Activated CD4-positive, alpha-beta T cell treated with anti-CD3 and anti-CD28 coated beads for 1 hour (primary cell): ENCODE measurements at places on chromosomes 4 and X.
A peak's percentile ranks its signal among the peaks of the same experiment; 100 is the strongest.

GRCh38 chrX:109475174-109475891 lies 6.6 kb downstream of the GUCY2F start:
- DNase-seq: no peak

DNA sequence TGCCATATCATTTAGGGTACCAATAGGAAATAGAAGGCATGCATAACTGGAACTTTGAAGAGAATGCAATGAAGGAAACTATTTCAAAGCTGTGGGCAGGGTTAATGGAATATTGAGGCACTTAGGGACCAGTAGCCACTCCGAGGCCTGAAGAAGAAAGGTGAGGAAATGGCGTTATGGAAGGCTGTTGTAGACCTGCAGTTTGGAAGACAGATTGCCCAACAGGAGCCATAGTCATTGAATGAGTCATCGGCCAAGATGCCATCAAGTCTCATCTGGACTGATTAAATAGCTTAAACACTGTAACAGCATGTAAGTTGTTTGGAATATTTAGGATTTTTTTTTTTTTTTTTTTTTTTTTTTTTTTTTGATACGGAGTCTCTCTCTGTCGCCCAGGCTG lies 11.6 kb downstream of the CXCL13 start:
- DNase-seq: no peak

DNA sequence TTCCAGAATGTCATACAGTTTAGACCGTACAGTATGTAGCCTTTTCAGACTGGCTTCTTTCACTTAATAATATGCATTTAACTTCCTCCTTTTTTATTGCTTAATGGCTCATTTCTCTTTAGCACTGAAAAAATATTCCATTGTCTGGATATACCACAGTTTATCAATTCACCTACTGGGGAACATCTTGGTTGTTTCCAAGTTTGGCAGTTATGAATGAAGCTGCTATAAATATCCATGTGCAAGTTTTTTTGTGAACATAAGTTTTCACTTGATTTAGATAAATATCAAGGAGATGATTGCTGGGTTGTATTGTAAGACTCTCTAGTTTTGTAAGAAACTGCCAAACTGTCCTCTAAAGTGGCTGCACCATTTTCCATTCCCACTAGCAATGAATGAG lies 375.5 kb downstream of the PCDH18 start:
- no peak for DNase-seq

DNA sequence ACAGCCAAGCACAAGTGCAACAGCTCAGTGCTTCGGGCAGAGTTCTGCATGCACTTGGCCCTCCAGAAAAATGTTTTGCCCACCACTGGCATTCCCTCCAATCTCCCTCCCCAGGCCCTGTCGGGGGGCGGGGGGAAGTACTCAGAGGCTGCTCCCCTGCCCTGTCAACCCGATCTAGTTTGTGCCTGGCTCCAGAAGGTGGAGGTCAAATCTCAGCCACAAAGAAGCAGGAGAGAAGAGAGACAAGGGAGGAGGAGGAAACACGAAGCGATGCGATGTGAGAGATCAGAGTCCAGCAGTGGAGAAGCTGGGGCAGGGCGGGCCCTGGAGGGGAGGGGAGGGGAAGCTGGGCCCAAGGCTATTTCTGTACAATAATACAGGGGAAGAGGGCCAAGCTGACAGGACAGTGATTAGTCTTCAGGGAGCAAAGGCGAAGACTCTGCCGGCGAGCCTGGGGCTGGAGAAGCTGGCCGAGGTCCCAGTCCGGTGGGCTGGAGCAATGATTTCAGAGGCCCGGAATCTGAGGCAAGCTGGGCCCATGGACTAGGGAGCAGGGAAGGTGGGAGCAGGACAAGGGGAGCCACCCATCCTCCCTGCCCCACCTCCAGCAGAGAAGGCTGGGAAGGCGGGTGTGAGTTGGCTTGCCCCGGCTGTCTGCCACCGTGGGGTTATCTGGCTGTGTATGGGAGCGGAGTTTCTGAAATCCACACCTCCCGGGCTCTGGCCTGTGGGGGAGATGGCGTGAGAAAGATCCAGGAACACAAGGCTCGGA lies 167.1 kb downstream of the EFNB1 start:
- DNase-seq: no peak

DNA sequence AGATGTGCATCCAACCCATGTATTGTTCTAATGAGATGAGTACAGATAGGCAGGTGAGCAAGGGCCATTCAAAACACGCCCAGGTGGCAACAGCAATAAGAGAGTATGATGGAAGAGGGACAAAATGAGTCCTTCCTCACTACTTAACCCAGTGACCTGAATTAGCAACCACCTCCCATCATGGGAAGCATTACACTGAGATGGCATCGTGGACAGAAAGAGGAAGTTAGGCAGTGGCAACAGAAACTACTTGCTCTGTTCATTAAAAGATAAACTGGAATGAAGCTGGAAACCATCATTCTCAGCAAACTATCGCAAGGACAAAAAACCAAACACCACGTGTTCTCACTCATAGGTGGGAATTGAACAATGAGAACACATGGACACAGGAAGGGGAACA lies 17.2 kb downstream of the RXFP1 start:
- no peak for DNase-seq

GRCh38 chr4:112251019-112251643 lies 19.5 kb downstream of the AP1AR start:
- no peak for DNase-seq

- DNase-seq: no peak
Observed at GRCh38 chrX:131646106-131646505, 102.2 kb downstream of the OR13H1 start.

GRCh38 chr4:123526511-123526910 lies 129.9 kb downstream of the SPRY1 start:
- no peak for DNase-seq

- no peak for DNase-seq
Observed at GRCh38 chrX:111244235-111244750, 26.0 kb downstream of the CAPN6 start.

DNA sequence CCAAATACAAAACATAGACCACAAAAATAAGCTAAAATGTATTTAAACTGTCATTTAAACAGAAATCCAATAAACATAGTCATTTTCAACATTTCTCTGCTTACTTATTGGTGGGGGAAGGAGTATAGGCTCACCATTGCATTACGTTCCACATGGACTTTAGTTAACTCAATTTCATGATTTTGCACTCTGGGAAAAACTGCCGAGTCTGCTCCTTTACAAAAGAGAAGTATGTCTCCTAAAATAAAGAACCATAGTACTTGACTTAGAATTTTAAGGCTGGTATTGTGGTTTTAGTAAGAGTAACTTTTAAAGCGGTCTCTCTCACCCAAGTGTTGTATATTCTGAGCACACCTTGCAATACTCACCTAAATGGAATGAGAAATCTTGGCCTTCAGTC lies 75.1 kb upstream of the MCF2 start:
- DNase-seq: no peak

- no peak for DNase-seq
Observed at GRCh38 chr4:94623126-94623911, 134.4 kb upstream of the BMPR1B start.

GRCh38 chr4:164536814-164537213 lies 217.1 kb upstream of the SMIM31 start:
- DNase-seq: no peak

DNA sequence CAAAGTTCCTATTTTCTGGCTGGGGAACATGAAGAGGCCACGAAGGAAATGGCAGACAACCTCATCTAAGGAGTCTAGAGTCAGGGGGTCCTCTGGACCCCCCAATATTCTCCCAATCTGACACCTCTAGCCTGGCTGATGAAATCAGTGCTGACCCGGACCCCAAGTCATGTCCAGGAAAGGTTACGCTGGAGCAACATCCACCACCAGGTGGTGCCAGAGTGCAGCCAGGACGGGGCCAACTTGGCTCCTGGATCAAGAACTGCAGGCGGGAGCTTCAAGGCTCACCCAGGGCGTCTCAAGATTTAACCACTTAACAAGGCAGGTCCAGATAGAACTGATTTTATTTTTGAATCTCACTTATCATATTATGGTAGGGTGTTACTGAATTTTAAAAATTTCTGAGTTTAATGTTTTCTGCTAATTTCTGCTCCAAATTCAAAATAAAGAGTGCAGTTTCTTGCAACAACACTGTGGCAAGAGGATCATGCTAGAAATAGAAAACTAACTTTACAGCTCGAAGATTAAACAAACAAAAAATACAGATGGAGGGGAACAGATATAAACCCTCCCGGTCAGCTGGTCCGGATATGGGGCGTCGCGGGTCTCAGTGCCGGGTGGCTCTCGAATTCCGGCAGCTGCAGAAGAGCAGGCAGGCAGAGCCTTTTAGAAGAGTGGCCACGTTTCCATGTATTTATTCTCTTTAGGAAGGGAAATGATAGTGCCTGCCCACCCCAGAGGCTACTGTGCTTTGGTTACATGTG lies 135.5 kb downstream of the AFAP1 start:
- peak; percentile 68 for DNase-seq

- DNase-seq: no peak
Observed at GRCh38 chr4:97548943-97549583, 594.2 kb downstream of the STPG2 start.

GRCh38 chr4:71304289-71304850 lies 34.5 kb upstream of the SLC4A4 start:
- no peak for DNase-seq

DNA sequence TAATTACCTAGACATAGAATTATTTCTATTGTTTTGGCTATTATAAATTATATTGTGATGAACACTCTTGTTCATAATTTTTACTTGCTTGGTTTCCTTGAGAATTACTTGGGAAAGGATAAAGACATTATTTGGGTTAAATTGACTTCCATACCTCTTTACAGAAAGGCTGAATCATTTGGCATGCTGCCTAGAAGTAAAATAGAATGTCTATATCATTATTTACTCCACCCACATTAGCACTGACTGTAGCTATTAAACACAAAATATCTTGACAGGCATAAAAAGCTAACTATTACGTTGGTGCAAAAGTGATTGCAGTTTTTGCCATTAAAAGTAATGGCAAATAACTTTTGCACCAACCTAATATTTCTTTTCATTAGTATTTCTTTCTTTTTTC lies 29.7 kb upstream of the ADH6 start:
- DNase-seq: no peak

GRCh38 chr4:189121336-189121735 lies 819.3 kb upstream of the FRG1 start:
- no peak for DNase-seq

GRCh38 chr4:25938787-25939186 lies 24.8 kb downstream of the SMIM20 start:
- DNase-seq: no peak

DNA sequence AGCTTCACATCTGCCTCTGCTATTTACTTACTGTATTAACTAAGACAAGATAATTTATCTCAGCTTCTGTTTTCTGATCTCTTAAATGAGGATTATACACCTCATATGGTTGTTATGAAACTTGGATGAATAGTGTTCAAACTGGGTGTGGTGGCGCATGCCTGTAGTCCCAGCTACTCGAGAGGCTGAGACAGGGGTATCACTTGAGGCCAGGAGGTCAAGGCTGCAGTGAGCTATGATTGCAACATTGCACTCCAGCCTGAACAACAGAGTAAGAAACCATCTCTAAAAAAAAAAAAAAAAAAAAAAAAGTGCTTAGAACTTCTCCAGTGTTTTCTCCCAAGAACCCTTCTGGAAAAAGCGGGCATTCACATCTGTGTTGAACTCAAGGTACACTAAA lies 19.8 kb upstream of the KLF3 start:
- DNase-seq: no peak

DNA sequence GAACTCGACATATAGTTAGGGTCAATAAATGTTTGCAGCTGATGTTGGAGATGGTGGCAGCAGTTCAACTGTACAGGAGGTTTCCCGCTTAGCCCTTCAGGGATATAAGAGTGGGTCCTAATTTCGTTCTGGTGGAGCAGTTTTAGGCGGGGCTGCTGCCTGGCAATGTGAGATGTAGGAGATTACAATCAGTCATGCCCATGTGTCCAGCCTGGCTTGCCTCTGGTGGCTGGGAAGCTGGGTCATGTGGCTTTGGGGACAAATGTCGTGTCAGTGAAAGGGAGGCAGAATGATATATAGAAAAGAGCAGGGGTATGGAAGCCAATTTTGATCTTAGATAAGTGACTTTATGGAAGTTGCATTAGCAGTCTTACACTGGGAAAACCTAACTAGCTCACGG lies 129.4 kb downstream of the CLCN4 start:
- no peak for DNase-seq

- DNase-seq: no peak
Observed at GRCh38 chr4:14178421-14178820, 550.9 kb upstream of the BOD1L1 start.
